ENCODE measurements at places on chromosomes 2 and 18.

DNA sequence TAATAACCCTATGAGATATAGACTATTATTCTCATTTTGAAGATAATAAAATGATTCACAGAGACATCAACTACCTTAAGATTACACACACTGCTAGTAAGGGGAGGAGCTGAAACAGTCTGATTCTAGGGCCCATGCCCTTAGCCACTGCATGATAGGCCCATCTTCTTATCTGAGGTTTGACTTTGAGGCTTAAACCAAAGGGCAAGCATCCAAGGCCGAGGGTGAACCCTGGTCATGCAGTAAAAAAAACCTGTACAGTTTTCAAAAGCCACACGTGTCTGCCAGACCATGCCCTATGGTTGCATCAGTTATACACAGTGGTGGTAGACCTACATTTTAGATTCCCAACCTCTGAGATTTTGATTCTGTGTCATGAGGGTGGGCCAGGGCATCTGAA, 44.8 kb downstream of the POLE4 start:
- no peak for DNase-seq

DNA sequence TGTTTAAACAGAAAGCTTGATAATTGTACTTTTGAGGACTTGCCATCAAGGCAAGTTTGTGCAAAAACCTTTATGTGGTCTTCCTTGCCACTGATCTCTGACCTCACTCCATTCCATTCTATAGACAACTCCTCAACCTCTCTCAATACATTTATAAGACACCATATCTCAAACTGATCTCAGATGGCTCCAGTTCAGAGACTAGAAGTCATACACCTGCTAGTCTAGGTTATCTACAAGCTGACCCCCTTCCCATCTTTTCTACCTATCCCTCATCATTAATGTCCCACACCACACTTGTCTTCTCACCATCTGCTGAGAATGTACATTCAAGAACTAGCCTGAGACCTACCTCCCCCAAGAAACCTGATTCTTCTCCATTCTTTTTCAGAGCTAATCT, 113.1 kb downstream of the METTL8 start:
- DNase-seq = no peak

- DNase-seq = no peak
These were observed 381.6 kb upstream of the ID2 start for GRCh38 chr2:8300216-8300615.

- no peak for DNase-seq
These were observed 35.2 kb upstream of the CD207 start for GRCh38 chr2:70870790-70871189.

DNA sequence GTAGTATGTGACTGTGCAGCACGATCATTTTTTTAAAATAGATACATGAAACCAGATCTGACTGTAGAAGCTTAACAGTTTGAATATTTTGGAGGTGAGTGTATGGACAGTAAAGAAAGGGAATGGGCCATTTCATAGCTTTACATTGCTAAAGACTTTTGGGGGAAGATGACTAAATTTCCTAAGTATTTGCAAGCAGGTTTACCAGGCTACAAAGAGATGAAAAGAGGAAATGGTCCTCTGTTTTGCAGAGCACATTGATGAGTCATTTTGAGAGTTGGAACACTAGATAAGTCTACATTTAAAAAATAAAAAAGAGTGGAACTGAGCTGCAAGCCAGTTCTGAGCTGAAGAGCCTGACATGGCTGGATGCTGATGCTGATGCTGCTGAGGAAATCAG, 115.7 kb upstream of the LRATD1 start:
- DNase-seq = no peak

GRCh38 chr18:48164701-48165100, 234.2 kb upstream of the SMAD2 start:
- no peak for DNase-seq

- DNase-seq = no peak
These were observed 53.8 kb upstream of the TMEM182 start for GRCh38 chr2:102707796-102708695.

- no peak for DNase-seq
These were observed 759 bp upstream of the ACTR1B start for GRCh38 chr2:97664636-97664970.

GRCh38 chr2:169184074-169184473, 114.7 kb downstream of the DHRS9 start:
- no peak for DNase-seq

DNA sequence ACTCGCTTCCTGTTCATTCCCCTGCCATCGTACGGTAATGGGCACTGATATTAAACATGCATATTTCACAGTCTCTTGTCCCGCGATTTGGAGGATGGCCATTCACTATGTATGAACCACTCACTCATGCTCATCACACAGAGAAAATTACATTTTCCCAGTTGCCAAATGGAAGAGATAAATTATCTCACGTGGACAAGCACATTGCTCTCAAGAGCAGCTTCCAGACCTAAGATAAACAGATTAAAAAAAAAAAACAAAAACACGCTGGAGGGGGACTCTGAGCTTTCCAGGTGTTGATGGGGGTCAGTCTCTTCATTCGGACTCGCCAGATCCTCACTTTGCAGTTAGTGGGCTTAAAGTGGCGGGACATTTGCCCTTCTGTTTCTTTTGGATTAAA, 1.7 kb upstream of the MAPK4 start:
- DNase-seq = no peak
